Neural progenitor cell (in vitro differentiated cells): ENCODE measurements at places on chromosomes 16 and 17.

- no peaks in the 10 kb centered on the region for H3K36me3 ChIP-seq
- H3K4me1 ChIP-seq: no peaks in the 10 kb centered on the region
- H3K27ac ChIP-seq: no peak overlapping the region
- no peak for DNase-seq
Measured at GRCh38 chr16:55810451-55810961, 22.4 kb downstream of the CES1 start.

DNA sequence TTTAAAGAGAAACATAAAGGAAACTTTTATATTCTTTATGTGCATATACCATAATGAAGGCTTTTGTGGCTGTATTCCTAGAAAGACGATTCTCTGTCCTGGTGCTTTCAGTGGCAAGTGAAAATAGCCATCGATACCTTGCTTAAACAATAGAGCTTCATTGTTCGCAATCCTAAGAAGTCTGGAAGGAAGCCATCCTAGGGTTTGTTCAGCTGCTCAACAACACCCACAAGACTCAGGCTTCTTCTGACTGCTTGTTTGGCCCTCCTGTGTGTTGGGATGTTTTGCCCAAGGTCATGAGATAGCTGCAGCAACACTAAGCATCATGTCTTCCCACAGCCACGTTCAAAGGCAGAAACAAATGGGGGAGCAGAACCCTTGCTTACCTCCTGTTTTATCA lies 36.1 kb upstream of the COX10 start:
- H3K4me1 ChIP-seq: no peaks in the 10 kb centered on the region
- no peaks in the 10 kb centered on the region for H3K27me3 ChIP-seq
- no peak overlapping the region for H3K27ac ChIP-seq
- DNase-seq: no peak

GRCh38 chr16:77918809-77919707 lies 103.3 kb upstream of the CLEC3A start:
- no peaks in the 10 kb centered on the region for H3K36me3 ChIP-seq
- H3K4me1 ChIP-seq: peaks cover 22% of the 10 kb centered on the region
- no peaks in the 10 kb centered on the region for H3K27me3 ChIP-seq
- H3K4me3 ChIP-seq: no peak overlapping the region

GRCh38 chr16:60727851-60728250 lies 1308.4 kb downstream of the CDH8 start:
- DNase-seq: no peak
- no peaks in the 10 kb centered on the region for H3K36me3 ChIP-seq
- no peaks in the 10 kb centered on the region for H3K27me3 ChIP-seq

- H3K4me3 ChIP-seq: no peak overlapping the region
- H3K36me3 ChIP-seq: no peaks in the 10 kb centered on the region
- no peak overlapping the region for H3K27ac ChIP-seq
- no peak for DNase-seq
- H3K27me3 ChIP-seq: no peaks in the 10 kb centered on the region
Measured at GRCh38 chr17:43570518-43570928, 24.4 kb upstream of the ETV4 start.

DNA sequence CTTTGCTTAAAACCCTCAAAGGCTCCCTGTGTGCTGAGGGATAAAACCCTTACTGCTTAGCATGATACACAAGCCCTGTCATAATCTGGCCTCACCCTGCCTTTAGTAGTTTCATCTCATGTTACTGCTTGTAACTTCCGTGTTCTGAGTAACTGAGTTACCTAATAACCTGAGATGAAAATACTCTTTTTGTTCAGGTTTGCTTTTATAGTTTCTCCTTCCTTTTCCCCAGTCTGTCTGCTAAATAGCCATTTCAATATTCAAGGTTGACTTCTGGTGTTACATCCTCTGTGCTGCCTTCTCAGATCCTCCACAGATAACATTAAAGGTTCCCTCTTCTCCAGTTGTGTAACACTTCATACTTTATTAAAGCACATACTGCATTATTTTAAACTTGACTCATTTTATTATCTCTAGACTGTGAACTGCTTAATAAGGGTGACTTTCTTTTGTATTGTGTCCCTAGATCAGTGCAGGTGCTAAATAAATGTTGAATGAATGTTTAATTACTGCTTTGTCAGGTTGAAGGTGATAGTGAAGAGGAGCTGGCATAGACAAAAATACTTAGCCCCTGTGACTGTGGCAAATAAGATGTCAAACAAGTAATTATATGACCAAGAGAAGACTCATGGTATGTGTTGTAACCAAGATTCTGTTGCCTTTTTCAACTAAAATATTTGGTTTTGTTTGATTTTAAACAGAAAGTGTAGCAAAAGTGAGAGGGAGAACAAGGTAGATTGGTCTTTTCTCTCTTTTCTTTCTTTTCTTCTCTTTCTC lies 47.8 kb downstream of the NFAT5 start:
- no peak overlapping the region for H3K4me3 ChIP-seq
- no peaks in the 10 kb centered on the region for H3K36me3 ChIP-seq
- H3K27ac ChIP-seq: no peak overlapping the region
- H3K4me1 ChIP-seq: peaks cover 10% of the 10 kb centered on the region
- DNase-seq: no peak

DNA sequence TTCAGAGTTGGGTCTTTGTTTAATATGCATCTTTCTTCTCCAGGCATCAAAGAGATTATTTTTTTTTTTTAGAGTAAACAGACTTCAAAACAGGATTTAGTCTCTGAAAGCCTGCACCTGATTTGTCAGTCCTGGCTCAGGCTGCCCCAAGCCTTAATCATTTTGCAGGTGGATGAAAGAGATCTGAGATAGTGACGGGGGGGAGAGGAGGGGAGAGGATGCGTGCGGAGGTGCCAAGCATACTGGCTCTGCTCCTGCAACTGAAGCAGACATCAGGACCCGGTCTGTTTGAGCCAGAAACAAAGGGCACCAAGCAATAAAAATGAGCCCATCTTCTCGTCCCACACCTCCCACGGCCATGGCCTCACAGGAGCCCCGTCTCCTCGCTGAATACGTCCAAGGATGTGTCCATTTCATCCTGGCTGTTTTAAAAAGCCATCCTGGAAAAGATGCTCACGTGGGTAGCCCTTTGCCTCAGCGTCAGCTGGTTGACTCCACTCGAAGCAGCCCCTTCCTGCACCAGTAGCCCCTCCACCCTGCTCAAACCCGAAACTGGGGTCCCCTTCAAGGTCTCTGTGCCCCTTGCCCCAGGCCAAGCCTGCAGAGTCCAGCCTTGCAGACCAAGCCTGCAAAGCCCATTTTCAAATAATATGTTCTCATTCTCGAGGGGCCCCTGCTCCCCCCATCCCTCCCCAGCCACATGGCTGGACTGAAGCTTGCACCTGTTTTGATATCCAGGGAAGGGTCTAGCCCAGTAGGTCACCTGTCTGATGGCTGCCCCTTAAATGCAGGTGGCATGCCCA lies 84.8 kb upstream of the TNRC6C start:
- H3K36me3 ChIP-seq: no peaks in the 10 kb centered on the region
- no peak for DNase-seq
- H3K27ac ChIP-seq: no peak overlapping the region
- H3K4me3 ChIP-seq: no peak overlapping the region
- H3K4me1 ChIP-seq: peaks cover 9% of the 10 kb centered on the region

- H3K27ac ChIP-seq: no peak overlapping the region
- H3K36me3 ChIP-seq: no peaks in the 10 kb centered on the region
- H3K27me3 ChIP-seq: peaks cover 23% of the 10 kb centered on the region
Measured at GRCh38 chr16:11319529-11320146, 25.6 kb upstream of the RMI2 start.

- no peaks in the 10 kb centered on the region for H3K36me3 ChIP-seq
- DNase-seq: no peak
Measured at GRCh38 chr17:67481808-67482207, 104.7 kb downstream of the PITPNC1 start.

DNA sequence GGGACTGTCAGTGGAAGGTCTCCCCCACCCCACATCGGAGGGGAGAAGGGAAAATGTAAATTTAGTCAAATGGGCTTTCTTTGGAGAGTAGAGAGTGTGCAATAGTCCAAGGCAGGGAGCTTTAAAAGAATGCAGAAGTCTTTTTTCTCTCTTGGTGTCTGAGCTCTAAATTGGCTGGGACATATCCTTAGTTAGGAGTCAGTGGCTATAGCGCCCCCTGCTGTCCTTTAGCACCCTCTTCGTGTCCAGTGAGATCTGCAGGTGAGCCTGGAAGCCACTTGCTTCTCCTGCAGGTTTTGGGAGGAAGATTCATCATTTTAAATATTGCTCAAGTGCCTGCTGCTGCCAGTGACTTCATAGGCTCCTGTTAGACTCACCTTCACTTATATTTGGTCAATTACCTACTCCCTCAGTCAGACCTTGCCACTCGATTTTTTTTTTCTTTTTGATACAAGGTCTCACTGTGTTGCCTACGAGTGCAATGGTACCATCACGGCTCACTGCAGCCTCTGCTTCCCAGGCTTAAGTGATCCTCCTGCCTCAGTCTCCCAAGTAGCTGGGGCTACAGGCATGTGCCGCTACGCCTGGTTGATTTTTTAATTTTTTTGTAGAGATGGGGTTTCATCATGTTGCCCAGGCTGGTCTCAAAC lies 174.8 kb downstream of the PRKCB start:
- no peaks in the 10 kb centered on the region for H3K4me1 ChIP-seq
- peak; percentile 92 for DNase-seq
- H3K4me3 ChIP-seq: no peak overlapping the region
- H3K27me3 ChIP-seq: no peaks in the 10 kb centered on the region
- no peak overlapping the region for H3K27ac ChIP-seq
- no peaks in the 10 kb centered on the region for H3K36me3 ChIP-seq

DNA sequence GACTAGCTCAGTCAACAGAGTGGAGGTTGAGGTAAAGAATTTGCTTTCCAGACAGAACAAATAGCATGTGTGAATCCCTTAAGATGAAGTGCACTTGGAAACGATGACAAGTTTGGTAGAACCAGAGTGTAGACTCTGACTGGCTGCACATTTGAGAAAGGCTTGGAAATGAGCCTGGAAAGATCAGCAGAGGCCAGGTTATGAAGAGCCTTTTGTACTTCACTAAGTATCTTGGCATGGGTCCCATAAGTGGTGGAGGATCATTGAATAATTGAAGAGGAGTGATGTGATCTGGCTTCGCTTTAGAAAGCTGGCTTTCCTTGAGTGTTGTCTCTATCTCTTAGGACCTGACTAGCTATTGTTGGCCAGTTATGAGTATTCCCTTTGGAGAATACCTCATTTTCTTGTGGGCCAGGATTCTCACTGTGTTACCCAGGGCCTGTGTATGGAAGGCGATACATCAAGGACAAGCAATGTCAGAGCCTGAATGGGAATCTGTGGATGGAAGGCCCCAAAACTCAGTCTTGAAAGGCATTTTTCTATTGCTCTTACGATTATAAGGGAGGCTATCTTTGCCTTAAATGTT lies 329.8 kb downstream of the UTP18 start:
- H3K4me3 ChIP-seq: no peak overlapping the region
- no peak overlapping the region for H3K27ac ChIP-seq
- no peaks in the 10 kb centered on the region for H3K4me1 ChIP-seq

- no peaks in the 10 kb centered on the region for H3K4me1 ChIP-seq
- no peak for DNase-seq
- no peak overlapping the region for H3K27ac ChIP-seq
- no peaks in the 10 kb centered on the region for H3K36me3 ChIP-seq
- no peak overlapping the region for H3K4me3 ChIP-seq
Measured at GRCh38 chr17:5236938-5237540, 2.4 kb upstream of the SCIMP start.

DNA sequence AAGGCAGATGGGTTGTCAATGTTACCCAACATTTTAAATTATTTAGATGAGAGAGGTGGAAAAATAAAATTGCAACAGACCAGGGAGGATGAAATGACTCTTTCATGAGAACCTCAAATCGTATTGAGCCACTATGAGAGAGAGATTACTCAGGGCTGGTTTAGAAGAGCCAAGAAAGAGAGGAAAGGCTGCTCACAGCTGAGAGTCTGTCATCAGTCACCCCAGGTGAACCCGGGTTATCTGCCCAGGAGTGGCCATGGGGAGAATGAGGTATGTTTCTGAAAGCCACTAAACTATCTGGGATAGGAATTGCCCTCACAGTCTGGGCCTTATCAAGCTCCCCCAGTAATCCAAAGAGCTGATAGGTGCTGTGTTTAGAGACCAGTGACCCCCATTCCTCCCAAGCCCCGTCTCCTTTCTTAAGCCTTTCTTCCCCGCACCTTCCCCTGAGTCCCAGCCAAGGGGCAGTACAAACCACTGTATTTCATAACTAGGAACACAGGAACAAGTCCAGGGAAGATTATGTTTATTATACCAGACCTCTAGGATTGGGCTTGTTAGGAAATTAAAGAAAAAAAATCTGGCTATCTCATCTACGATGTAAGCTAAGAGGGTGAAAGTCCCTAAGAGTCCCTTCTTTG lies 158.9 kb upstream of the NOL11 start:
- no peaks in the 10 kb centered on the region for H3K27me3 ChIP-seq
- no peaks in the 10 kb centered on the region for H3K4me1 ChIP-seq
- DNase-seq: no peak
- no peak overlapping the region for H3K27ac ChIP-seq
- H3K36me3 ChIP-seq: no peaks in the 10 kb centered on the region
- no peak overlapping the region for H3K4me3 ChIP-seq

DNA sequence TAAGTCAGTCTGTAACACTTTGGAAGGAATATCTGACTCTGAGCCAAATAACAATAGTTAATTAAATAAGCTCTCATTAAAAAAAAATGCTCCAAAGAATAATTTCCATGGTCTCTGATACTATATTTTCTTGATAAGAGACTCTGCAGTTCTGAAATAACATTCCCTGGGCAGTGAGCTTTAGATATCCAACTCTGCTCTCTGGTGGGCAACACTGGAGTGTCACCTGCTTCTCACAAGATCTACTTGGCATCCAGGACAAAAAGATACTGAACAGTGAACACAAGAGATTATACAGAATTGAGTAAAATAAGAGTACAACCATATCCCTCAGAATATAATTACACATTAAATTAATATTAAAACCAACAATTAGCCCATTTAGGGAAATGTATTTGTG lies 13.7 kb downstream of the BLMH start:
- DNase-seq: peak; percentile 61
- H3K4me3 ChIP-seq: no peak overlapping the region
- no peaks in the 10 kb centered on the region for H3K27me3 ChIP-seq
- H3K27ac ChIP-seq: no peak overlapping the region
- H3K36me3 ChIP-seq: no peaks in the 10 kb centered on the region

- DNase-seq: no peak
- no peaks in the 10 kb centered on the region for H3K4me1 ChIP-seq
- no peaks in the 10 kb centered on the region for H3K27me3 ChIP-seq
- H3K27ac ChIP-seq: no peak overlapping the region
Measured at GRCh38 chr16:54847207-54847606, 83.5 kb upstream of the IRX5 start.

GRCh38 chr17:67467500-67468455 lies 90.7 kb downstream of the PITPNC1 start:
- H3K4me1 ChIP-seq: peaks cover 14% of the 10 kb centered on the region
- no peaks in the 10 kb centered on the region for H3K27me3 ChIP-seq
- no peak overlapping the region for H3K4me3 ChIP-seq
- no peak overlapping the region for H3K27ac ChIP-seq

GRCh38 chr17:54789101-54789880 lies 111.4 kb upstream of the TOM1L1 start:
- no peaks in the 10 kb centered on the region for H3K36me3 ChIP-seq
- H3K27ac ChIP-seq: no peak overlapping the region
- H3K27me3 ChIP-seq: no peaks in the 10 kb centered on the region
- no peak overlapping the region for H3K4me3 ChIP-seq
- H3K4me1 ChIP-seq: no peaks in the 10 kb centered on the region

GRCh38 chr16:1959269-1960039 lies at the start of gene NDUFB10:
NDUFB10 (plus strand) TSS chr16:1959538; CDS start chr16:1959625, 87 bp downstream.
- peaks cover 19% of the 10 kb centered on the region for H3K4me1 ChIP-seq
- H3K4me3 ChIP-seq: peak within 1 kb of the TSS; percentile 76
- no peaks in the 10 kb centered on the region for H3K36me3 ChIP-seq
- no peak within 1 kb of the TSS for H3K27ac ChIP-seq
- H3K27me3 ChIP-seq: no peaks in the 10 kb centered on the region
- DNase-seq: peak; percentile 96
